Activated gamma-delta T cell (primary cell): ENCODE measurements at places on chromosomes 5 and 9.

DNA sequence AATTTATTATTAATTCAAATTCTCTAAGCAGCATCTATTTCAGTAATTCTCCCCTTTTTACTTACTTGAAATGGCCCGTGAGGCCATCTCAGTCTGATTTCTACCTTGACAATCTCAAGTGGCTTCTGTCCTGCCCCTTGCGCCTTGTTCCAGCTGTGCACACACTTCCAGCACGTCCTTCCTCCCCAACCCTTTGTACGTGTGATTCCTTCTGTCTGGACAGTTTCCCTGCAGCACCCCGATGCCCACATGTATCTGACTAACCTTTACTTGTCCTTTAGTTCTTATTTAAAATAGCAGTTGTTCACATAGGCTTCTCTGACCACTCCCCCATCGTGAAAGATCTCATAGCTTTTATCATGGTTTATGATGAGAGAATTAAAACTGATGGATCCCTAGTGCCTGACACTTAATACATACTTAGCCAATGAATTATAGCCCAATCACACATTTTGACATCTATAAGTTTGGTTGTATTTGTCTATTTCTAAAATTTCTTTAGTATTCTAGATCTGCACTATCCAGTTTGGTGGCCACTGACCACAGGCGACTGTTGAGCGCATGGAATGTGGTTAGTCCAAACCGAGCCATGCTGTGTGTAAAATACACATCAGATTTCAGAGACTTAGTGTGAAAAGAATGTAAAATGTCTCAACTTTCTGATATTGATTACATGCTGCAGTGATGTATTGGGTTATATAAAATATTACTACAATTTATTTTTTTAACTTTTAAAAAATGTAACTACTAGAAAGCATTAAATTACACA lies 14.3 kb downstream of the ZBTB34 start:
- DNase-seq: no peak

DNA sequence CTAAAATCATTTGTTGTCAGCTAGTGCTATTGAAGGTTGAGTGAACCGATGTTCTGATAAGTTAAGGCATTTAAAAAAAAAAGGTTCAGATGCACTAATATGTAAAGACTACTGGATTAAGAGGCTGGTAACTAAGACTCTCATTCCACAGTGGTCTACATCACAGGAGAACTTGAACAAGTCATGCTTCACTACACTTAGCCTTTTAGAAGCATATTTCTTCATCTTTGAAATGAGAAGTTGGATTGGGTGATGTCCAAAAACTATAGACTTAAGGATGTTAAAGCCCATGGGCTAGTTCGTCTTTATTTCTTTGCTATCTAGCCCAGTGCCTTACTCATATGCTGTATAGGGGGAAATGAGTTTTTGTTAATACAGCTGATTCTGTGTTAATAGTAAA lies 107.2 kb downstream of the NDUFS4 start:
- no peak for DNase-seq

DNA sequence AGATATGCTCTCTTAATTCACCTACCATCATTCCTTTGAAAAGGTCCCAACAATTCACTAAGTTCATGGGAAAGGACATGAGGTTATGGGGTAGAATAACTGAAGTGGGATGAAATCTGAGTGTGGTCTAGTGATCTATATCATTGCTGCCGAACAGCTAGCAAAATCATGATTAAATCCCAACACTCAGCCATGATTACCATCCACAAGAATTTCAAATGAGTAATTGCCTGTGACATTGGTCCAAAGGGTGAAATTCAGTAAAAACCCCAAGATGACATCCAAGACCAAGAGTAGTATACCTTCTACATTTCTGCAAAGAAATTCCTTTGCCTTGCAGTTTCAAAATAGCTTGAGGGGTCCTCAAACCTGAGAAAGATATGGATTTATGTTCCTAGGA lies 225.6 kb downstream of the SPOCK1 start:
- DNase-seq: no peak

DNA sequence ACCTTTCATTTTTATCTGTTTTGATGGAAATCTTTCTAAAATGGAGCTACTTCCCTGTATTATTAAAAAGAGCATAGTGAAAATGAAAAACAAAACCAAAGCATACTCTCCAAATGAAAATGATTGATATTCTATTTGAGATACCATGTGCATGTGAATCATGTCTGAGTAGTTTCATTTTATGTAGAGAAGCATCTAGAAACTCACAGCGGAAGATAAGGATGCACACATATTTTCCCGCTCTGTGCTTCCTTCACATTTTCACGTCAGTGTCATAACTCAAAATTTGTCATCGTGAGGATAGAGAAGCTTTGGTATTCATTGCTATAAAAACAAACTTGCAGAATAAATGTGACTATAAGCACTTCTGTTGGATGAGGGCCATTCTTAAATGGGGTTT lies 34.0 kb upstream of the CLINT1 start:
- DNase-seq: no peak

- DNase-seq: no peak
Observed at GRCh38 chr5:36363744-36364143, 62.0 kb upstream of the RANBP3L start.

DNA sequence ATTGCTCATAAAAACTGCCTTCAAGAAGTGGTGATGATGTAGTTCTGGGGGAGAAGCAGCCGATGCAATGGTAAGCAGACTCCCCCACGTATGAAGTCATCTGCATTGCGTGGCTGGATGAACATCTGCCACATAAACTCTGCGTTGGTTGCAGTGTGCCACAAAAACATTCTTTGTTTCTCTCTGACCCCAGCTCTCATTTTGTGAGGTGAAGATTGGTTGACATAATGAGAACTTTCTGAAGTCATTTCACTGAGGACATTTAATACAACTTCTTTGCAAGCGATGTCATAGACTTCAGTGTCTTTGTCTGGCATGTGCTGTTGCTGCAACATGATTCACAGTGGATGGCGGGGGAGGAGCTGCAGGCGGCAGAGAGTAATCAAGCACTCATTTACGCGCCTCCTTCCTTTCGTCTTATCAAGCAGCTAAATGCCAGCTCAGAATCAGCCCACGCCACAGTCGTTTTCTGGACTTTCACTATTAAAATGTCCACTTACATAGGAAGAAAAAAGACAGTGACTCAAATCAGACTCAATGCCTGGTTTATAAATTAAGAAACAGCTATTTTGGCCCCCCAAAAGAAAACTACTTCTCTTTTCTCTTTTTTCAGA lies 91.5 kb upstream of the NFIL3 start:
- no peak for DNase-seq

DNA sequence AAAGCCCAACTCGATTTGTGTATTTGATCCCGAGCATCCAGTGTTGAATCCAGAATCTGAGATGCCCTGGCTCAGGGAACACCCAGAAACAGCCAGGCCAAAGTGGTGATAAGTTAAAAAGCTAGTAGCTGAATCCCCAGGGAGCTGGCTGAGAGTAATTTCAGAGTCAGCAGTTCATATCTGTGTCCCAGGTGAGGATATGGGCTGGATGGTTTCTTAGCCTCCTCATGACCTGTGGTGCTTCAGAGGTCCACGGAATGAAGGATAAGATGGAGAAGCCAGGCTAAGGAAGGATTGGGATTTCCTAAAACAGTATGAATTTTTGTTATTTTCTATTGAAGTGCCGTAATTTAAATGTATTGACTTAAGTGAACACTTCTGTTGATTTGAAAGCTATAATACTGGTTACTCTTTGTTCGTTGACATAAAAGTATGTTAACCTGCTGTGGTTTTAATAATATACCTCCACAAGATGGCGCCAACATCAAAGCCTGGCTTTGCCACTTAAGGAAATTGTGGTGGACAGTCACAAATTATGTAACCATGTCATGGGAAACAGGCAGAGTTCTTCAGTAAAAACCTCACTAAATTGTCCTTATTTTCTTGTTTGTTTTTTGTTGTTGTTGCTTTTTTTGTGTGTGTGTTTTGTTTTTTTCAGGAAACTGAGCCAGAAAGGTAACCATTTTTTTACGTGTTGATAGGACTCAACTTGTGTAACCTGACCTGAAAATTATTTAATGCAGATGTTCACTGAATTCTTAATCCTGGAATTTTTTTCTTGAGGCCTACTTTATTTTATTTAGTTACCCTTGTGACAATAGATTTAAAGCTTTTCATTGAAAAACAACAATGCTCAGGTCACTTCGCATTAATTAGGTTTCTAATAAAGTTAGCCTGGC lies 11.4 kb downstream of the MTAP start:
- DNase-seq: no peak

DNA sequence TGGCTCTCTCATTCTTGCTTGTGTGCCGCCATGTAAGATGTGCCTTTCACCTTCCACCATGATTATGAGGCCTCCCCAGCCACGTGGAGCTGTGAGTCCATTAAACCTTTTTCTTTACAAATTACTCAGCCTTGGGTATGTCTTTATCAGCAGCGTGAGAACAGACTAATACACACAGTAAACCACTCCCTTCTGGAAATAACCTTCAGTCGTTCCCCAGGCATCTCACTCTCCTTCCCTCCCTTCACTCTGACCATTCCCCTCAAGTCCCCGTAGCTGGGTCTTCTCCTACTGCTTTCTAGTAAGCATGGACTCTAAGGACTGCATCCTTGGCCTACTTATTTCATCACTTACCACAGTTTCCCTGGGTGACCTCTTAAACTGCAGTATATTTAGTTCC lies 493.9 kb downstream of the CCDC171 start:
- DNase-seq: no peak

DNA sequence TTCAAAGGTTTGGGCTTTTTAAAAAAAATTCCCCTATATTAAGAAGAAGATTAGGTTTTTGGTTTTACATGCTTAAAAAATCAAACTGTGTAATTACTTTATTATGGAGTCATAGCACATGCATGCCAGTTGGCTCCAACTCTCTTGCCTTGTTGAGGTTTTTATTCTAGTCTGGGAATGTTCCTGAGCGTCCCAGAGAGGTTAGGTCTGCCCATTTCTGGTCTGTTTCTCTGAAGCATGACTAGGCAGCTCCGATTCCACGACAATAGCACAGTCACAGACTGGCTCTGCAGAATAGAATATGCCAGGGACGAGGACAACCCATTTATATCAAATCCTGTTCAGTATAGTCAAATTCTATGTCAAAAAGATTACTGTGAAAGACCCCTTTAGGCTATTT lies 217.0 kb downstream of the PCSK5 start:
- DNase-seq: no peak

GRCh38 chr9:113579283-113580040 lies 115.9 kb downstream of the RGS3 start:
- no peak for DNase-seq

- DNase-seq: no peak
Observed at GRCh38 chr5:150124111-150124557, 31.5 kb downstream of the PDGFRB start.

- DNase-seq: no peak
Observed at GRCh38 chr9:75824816-75825568, 65.5 kb upstream of the PCSK5 start.

DNA sequence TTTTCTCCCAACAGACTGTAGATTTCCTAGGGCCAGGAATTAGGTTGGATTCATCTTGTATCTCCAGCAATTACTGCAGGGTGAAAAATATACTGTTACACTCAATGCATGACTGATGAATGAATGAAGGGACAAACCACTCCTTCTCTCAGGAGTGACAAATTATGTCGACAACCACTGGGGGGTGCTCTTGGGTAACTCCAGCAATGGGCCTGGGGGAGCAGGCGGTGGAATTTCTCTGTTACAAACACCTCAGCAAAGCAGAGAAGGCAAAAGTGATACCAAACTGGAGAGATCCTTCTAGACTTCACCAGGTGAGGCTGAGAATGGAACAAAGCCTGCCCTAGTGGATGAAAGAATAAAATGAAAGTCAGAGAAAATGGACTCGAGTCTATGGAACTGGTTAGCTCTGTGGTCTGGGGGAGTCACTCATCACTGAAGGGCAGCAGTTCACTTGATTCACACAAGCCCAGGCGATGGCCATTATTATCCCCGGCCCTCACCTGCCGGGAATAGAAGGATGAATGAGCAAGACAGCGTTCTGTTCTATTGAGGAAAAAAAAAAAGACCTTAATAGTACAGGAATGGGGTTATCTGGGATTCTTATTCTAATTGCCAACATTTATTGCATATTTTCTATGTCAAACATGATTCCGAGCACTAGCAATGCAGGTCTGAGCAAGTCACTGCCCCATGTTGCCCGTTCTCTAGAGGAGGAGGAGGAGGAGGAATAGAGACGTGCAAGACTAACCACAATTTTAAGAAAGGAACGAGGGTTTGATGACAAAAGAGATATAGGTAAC lies 341.1 kb downstream of the ASTN2 start:
- DNase-seq: no peak

DNA sequence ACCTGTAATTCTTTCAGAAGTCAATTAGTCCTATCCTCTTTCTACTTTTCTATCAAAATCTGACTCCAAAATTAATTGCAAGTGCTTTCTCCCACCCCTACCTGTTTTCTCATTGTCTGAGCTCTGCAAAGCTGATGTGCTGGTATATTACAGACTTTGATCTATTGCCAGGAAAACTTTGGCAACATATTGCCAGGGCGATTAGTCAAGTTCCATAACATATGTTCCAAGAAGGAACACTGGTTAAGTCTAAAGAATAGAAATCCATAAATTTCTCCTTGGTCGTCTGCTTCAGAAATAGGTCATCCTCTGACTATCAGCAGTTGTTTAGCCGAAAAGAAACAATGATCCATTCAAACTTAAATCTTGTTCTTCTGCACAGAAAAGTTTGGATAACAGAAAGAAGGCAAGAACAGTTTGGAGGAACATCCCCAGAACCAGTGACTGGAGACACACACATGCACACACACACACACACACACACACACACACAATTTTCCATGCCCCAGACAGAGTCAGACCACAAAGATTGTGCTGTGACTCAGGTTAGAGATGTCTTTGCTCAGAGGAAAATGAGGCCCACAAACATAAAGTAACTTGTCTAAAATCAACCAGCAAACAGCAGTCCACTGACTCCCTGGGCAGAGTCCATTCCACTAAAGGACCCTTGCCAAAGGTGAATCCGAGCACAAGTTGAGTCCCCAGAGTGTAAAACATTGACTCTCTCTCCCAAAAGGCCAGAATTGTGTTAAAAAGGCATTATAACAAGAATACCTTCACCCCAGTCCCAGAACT lies 202.1 kb downstream of the DEPDC1B start:
- DNase-seq: no peak

- no peak for DNase-seq
Observed at GRCh38 chr9:77735494-77735893, 87.4 kb upstream of the GNA14 start.

DNA sequence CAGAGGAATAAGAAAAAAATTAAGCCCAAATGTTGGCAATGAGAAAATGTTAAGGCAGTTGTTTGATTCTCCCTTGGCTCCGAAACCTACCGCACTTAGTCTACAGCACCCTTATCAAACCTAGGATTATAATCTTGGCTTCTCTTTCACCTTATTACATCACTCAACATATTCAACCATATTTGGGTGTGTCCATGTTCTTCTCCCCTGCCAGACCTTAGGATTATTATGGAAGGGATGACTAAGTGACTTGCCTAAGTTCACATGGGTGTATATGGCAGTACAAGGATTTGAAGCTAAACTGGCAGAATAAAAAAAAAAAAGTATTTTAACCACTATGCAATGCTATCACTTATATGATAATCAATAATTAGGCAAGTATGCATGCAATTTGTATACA lies 76.4 kb downstream of the PLK2 start:
- no peak for DNase-seq
